ENCODE measurements at places on chromosomes 6 and 20.

GRCh38 chr6:170448317-170448716 lies 104.8 kb downstream of the PSMB1 start:
- DNase-seq: no peak

DNA sequence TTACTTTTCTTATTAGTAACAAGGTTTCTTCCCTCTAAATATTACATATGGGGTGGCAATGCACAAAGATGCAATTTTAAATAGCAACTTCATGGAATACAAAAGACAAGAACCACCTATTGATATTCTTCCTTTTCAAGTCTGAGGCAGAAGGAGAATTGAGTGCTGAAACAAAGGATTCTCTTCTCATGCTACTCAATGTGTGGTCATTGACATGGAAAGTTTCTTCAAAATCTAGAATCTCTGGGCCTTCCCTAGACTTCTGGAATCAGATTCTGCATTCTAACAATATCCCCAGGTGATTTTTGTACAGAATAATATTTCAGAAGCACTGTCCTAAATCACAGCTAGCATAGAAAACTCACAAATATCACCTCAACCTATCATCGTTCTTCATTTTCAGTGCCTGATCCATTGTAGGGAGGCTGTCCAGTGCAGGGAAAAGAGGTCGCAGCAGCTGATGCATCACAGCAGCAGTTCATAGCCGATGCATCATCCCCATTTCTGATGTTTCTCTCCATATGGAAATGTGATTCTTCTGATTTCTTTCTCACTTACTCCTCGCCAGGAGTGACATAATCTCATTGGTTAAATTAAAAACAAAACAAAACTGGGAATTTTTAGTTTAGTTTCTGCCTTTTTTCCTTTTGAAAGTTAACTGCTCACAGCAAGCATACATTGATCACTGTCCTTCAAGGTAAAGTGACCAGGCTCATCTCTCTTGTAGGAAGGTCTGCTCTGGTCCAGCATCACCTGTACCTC lies 139.5 kb upstream of the FAM83B start:
- no peak for DNase-seq

DNA sequence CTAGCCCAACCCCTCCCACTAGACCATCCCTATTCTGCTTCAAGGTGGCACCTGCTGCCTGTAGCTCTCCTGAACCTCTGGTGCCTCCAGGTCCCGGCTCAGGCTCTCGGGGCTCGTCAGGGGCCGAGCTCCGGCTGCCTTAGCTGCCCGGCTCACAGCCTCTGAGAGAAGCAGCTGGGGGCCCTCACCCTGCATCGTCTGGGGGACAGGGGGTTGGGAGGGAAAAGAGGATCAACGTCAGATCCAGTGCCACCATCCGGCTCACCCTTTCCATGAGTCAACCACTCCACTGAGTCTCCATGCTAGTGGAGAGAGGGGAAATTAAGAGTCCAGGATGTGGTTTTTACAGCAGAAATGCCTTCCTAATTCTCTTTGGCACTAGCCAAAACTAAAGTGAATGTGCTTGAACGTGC lies 13.0 kb downstream of the BAG6 start:
- DNase-seq: no peak

- no peak for DNase-seq
Observed at GRCh38 chr6:41021832-41022231, 17.2 kb downstream of the UNC5CL start.

DNA sequence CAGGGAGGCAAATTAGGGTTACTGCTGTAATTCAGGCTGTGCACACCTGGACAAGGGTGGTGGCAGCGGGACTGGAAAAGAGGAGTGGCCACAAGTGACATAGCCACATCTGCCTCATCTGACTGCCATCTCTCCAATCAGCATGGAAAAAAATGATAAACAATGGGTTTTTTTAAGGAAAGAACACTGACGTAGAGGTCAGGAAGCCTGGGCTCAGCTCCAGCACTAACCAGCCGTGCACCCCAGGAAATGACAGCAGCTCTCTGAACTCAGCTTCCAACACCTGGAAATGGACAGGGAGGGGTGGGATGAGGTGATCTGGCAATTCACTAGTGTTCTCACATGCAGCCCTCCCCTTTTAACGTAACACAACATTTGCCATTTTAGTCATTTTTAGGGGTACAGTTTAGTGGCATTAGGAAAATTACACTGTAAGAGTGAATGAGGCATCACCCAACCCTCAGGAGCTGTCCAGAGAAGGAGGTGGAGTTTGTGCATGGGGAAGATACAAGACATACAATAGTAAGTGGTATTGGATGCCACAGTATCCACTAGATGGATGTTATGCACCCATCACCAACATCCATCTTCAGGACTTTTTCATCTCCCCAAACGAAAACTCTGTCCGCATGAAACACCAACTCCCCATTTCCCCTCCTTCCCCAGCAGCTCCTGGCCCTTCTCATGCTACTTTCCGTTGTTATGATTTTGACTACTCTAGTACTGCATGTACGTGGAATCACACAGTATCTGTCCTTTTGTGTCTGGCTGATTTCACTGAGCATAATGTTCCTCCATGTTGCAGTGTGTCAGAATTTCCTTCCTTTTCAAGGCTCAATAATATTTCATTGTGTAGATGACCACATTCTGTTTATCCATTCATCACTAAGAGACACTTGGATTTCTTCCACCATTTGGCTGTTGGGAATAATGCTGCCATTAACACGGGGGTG lies 215.5 kb upstream of the ECI2 start:
- no peak for DNase-seq

GRCh38 chr6:166760288-166760687 lies 133.2 kb upstream of the RPS6KA2 start:
- DNase-seq: no peak

- DNase-seq: no peak
Observed at GRCh38 chr20:59064214-59064722, 21.7 kb upstream of the PRELID3B start.

GRCh38 chr20:43516251-43516824 lies 8.8 kb downstream of the L3MBTL1 start:
- no peak for DNase-seq

DNA sequence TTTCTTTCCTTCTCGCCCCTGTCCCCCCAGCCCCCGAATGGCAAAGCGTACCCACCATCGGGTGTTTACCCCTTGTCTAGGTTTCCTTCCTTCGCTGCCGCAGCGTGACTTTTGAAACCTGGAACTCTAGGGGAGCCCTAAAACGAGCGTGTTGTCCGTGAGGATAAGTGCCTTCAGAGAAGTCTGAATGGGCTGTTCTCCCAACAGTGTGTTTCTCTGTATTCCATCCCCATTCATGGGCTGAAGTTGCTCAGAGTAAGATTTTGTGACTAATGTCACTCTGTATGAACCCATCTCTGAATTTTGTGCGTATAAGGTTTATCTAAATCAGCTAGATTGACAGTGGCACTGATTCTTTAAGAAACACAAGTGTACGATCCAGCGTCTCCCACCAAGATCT lies 949 bp downstream of the MACROD2 start:
- DNase-seq: no peak

- DNase-seq: no peak
Observed at GRCh38 chr6:14455427-14455826, 337.9 kb downstream of the CD83 start.

DNA sequence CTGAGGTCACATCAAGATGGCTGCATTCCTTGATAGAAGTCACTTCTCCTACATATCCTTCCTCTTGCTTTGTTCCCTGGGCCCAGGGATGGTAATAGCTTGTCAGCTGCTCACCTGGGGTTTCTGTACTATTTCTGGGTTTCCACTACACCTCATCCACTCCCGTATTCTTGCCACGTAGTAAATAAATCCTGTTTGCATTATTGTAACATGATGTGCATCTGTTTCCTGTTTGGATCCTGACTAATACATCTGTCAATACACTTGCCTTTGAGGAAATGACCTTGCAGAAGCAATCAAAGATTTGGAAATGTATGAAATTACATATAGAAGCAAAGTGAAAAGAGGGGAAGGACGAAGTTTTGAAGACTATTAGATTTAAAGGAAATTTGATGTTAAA lies 619.0 kb downstream of the PHF3 start:
- DNase-seq: no peak

DNA sequence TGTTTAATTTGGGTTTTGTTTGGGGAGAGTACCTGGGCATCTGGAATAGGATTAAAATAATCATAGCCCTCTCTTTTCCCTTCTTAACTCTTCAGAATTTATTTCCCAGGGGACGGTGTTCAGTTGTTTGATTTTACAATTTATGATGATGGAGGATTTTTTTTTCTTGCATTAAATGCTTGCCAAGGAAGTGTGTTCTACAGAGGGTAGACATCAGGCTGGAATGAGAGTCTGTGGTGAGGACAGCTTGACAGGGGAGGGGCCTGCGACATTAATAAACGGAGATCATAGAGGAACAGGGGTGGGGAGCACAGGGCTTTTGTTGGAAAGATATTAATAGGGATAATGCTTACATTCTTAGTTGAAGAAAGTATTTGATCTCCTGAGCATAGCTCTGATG lies 297.5 kb downstream of the CLIC5 start:
- DNase-seq: no peak

DNA sequence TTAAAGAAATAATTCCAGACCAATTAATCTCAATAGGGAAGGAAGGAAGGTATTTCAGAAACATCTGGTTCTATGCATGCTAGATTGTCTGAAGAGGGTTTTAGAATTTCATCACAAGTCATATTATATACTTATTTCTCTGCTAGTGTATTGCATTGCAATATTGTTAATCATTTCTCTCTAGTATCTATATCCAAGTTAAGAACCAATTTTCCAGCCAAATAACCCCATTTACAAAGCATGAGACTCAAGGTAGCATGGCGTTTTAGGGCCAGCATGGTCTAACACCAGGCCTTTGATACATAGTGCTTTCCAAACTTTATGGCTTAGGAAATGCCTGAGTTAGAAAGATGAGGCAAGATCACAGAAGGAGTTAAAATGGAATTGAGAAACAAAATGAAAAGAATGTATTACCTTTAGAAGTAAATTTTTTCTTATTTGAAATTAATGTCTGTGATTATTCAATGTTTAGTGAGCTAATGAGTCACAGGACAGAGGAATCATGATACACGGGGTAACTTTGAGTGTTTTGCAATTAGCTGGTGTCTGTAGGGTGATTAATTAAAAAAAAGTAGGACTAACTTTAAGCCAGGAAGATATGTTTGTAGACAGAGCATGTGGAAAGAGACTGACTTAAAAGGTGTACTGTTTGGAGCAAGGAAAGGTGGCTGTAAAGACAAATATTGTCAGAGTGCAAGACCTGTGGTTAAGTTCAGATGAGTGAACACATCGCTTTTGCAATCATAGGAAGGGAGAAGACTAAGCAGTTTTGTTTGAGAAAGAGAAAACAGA lies 1006.2 kb upstream of the CITED2 start:
- DNase-seq: no peak

DNA sequence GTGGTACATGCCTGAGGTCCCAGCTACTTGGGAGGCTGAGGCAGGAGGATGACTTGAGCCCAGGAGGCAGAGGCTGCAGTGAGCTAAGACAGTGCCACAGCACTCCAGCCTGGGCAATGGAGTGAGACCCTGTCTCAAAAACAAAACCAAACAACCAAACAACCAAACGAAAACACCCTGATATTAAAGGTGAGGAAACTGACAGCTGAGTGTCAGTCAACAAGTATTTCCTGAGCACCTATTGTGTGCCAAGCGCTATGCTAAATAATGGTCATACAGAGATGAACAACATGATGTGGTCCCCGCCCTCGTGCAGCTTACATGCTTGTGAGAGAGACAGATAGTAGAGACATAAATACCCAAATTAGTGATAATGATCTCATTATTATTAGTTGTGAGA lies 1.9 kb upstream of the TULP1 start:
- no peak for DNase-seq

DNA sequence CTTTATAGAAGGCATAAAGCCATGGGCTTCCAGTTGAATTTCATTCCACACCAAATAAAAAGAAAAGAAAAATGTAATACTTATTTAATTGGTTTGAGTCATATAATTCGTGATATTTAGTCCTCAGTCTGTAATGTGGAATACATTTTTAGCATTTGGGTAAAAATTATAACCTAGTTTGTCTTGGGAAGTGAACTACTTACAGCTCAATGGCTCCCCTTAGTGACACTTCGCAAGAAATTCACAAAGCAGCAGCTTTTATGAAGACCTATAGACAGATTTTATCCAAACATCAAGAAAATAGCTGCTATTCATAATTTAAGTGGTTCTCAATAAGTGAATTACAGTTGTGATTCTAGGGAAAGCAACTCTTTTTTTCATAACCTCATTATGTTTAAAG lies 72.1 kb downstream of the RSPO3 start:
- DNase-seq: peak; percentile 45

DNA sequence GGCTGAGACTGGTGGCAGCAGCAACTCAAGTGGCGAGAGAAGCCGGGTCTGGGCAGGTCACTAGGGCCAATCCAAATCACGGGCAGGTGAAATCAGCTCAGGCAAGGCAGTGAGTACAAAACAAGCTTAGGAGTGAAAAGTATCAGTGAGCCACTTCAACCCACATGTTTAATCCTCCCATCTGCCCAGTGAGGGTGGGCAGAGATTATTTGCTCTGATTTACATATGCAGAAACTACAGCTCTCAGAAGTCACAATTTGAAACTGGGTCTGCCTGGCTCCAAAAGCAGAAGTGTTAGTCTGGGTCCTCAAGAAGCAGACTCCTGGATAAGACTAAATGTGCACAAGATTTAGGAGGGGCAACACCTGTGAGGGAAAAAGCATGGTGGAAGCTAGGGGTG lies 173.7 kb upstream of the LRFN2 start:
- DNase-seq: no peak

- no peak for DNase-seq
Observed at GRCh38 chr20:1809611-1810510, 85.3 kb upstream of the SIRPA start.

GRCh38 chr20:30168025-30168799 lies 1089.3 kb upstream of the DEFB115 start:
- DNase-seq: peak; percentile 37

DNA sequence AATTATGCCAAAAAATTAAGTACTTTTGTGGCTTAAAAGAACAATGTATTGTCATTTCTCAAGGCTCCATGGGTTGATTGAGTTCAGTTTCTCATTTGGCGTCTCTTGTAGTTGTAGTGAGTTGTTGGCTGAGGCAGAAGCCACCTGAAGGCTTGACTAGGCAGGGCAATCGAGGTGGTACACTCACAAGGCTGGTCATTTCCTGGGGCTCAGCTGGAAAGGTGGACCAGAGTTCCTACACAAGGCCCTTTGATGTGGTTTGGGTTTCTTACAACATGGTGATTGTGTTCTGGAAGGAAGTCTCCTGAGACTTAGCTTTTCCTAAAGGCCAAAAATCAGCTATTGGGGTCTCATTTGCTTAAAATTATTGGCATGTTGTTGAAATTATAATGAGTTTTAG lies 22.6 kb downstream of the MAS1 start:
- no peak for DNase-seq

DNA sequence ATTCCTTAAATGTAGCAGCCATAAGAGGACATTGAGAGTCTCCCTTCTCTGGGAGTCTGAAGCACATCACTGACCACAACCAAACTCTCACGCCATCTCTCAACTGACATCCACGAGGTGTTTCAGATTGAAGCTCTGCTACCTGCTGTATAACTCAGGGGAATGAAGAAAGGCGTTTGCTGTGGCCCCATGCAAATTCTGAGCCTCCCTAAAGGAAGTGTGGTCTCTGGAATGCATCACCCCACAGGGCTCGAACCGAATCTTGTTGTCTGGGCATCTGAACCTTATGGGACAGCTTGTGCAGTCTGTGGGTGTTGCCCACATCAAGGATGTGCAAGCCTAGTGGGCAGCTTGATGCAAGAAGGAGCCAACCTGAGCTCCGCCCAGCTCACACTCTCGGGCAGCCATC lies 10.9 kb downstream of the PMEPA1 start:
- no peak for DNase-seq

- DNase-seq: no peak
Observed at GRCh38 chr6:56076033-56076432, 171.3 kb downstream of the COL21A1 start.
